Stimulated activated CD8-positive, alpha-beta memory T cell treated with anti-CD3 and anti-CD28 coated beads, Interleukin-4, amount 100 ng/mL, for 24 hours (primary cell): ENCODE measurements at places on chromosomes 4 and X.

- DNase-seq, result no peak
Measured at GRCh38 chr4:56990109-56990905, 11.6 kb downstream of the POLR2B start.

DNA sequence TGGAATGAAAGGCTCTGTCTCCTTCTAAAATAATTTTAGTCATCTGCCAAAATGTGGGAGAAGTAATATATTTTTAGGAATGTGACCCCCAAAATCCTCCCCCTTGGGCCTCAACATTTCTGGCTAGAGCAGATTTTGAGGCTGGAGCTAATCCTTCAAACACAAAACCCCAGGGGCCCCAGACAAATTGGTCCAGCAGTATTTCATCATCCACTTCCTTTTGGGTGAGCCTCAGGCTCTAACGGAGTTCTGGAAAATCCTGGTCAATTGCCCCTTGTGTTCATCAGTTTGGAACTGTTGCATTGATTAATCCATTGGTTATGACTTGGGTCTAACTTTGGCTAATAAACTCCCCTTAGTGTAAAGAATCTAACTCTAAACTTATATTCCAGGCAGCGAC lies 67.4 kb upstream of the PCDH19 start:
- DNase-seq, result no peak

DNA sequence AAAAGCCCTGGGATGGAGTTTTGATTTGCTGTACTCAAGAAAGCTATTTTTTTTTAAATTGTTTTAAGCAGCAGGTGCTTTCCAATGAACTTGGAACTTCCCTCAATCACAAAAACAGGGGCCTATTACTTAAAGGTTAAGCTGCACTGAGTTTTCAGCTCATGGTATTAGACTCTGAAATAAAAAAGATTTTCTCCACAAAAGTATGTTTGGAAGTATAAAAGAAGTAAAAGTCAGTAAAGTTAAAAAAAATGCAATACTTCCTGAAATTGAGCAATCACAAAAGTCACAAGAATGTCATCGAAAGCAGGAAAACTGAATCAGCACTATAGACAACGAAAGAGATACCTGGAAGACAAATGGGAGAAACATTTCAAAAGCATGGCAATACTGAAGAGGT lies 38.9 kb upstream of the PLAC8 start:
- no peak for DNase-seq

GRCh38 chrX:20438871-20439526 lies 172.3 kb upstream of the RPS6KA3 start:
- DNase-seq, result no peak

GRCh38 chrX:13376857-13377549 lies 57.1 kb upstream of the ATXN3L start:
- DNase-seq, result no peak

GRCh38 chrX:13270360-13270759 lies 49.5 kb downstream of the ATXN3L start:
- DNase-seq, result no peak

- DNase-seq, result no peak
Measured at GRCh38 chr4:141074098-141074878, 59.0 kb downstream of the RNF150 start.

DNA sequence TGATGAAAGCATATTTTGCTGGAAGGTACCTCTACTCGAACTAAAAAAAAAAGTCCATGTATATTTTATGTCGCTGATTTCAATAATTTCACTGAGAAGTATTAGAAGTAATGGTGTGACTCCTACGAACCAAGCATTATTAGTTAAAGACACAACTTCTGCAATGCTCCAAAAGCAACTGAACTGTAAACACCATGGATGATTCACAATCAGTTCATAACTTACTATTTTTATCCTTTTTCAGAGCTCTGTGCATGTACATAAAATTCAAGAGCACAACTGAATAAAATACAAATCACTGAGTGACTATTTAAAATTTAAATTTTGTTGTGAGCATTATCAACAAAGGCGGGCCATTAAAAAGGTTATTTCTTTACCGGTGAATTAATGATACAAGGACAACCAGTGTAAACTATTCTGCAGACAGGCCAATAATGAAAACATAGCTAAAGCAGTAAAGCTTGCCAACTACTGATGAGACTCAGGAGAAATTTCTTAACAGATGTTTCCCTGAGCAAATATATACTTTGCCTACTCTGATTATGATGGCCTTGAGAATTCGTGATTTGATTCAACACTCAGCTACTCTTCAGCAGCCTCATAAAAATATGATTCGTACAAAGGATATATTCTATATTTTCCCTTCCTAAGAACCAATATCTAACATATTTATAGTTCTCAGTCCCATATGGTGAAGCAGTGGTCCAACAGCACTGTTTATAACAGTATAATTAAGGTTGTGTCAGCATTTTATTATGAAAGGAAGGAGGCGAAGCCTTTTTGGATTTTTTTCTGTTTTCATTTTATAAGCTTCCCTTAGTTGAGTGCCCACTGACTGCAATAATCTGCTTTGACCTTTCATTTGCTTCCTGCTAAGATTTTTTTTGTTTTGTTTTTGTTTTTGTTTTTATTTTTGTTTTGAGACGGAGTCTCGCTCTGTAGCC lies 62.8 kb upstream of the NEIL3 start:
- DNase-seq, result no peak

GRCh38 chrX:124226129-124226528 lies 106.3 kb upstream of the TEX13D start:
- no peak for DNase-seq

DNA sequence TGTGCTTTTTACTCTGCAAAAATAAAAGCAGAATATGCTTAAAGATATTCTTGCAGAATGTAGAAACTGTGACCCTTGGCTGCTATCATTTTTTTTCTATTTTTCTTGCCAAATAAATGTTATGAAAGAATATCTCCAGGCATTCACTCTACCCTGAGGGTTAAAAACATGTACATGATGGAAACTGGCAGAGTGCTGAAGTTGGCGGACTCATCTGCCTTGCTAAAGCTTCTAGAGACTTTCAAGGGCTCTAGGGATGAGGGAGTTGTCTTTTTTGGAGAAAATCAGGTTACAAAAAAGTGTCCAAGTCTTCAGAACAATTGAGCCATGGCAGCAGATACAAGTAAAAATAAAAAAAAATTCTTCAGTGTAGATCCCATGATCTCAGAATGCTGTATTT lies 40.5 kb upstream of the NRK start:
- DNase-seq, result no peak

- DNase-seq, result no peak
Measured at GRCh38 chr4:189265515-189265914, 675.2 kb upstream of the FRG1 start.

- no peak for DNase-seq
Measured at GRCh38 chrX:69503782-69504625, at the start of gene NALF2. Gene NALF2, plus strand, starts transcription at chrX:69504326. Its CDS starts 957 bp downstream, at chrX:69505283.

DNA sequence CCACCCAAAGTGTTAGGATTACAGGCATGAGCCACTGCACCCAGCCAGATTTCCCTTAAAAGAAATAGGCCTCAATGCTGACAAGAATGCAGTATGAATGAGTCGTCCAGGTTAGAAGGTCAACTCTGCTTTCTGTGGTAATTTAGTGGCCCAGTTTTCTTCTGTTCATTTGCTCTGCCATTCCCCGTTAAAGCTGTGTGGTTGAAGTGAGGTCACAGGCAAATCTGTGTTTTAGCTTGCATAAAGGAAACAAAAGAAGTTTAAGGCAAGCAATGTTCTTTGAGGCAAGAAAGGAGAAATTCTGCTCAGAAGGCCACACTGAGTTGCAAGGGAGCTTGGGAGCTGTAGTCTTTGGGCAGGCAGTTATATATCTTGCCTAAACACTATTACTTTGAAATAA lies 176.8 kb downstream of the LARP7 start:
- DNase-seq, result no peak

DNA sequence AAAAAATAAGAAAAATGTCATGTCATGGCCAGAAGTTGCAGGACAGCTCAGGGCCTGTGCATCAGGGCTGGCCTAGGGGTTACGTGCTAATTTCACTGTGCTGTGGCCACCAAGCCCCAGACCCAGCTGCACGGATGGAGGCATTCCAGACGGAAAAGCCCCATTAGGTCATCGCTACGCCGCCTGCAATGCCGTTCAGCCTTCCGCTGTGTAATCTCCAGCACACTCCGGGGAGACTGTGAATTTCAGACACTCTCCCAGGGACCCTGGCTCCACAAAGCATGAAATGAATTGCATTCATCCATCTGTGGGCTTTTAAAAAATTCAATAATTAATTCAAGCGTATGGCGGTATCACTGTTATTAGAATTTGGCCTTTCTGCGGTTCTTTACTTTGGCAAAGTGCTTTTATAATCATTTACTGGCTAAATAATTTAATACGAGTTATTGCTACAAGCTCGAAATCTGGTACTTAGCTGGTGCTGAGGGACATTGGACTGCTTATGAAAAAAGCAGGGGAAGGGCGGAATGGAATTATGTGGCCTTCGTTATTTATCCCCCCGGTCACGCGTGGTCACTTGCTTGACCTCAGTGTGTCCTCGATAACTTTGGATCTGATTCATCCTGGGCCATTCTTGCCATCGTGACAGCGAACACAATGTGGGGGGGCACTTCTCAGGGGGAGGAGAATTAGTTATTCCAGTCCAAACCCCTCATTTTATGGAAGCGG lies 9.0 kb upstream of the NSG1 start:
- no peak for DNase-seq

- no peak for DNase-seq
Measured at GRCh38 chrX:22122510-22122909, 90.4 kb downstream of the PHEX start.

- DNase-seq, result no peak
Measured at GRCh38 chrX:50629774-50630173, 159.1 kb upstream of the DGKK start.

DNA sequence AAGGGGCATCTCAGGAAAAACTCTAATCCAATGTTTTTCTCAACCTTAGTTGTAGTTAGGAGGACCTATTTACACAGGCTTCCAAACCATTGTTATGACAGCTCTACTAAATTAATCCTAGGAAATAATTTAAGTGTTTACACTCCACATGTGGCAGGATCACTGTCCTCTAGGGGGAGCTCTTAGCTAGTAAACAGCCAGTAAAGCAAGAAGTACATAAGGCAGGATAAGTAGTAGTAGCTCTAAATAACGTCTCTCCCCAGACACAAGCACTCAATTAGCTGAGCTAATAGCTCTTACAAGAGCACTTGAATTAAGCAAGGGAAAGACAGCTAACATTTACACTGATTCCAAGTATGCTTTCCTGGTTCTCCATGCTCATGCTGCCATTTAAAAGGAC lies 37.3 kb downstream of the NUDT11 start:
- DNase-seq, result no peak

DNA sequence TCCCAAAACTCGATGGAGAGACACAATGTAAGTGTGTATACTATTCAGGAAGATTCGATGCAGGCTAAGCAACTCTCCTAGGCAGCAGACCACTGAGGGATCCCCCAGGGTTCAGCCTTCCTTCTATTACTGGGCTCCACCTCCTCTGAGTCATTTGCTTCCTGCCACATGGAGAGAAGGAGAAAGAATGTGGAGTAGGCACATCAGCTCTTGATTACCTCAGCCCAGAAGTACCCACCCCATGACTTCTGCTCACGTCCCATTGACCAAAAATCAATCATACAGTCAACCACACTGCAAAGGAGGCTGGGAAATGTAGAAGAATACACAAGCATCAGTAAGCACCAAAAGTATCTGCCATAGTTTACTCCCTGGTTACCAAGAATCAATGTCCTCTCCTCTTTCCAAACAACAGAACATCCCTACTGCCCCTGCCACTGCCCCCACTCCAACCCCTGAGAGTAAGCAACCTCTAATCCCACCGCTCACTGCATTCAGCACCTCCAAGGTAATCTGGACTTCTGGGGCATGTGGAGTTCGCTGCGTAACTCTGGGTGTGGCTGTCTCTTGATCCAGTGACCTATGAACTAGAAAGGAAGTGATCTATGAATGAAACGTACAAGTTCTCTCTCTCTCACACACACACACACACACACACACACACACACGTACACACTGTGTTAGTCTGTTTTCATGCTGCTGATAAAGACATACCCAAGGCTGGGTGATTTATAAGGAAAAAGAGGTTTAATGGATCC lies 91.2 kb upstream of the C1QTNF7 start:
- DNase-seq, result no peak

DNA sequence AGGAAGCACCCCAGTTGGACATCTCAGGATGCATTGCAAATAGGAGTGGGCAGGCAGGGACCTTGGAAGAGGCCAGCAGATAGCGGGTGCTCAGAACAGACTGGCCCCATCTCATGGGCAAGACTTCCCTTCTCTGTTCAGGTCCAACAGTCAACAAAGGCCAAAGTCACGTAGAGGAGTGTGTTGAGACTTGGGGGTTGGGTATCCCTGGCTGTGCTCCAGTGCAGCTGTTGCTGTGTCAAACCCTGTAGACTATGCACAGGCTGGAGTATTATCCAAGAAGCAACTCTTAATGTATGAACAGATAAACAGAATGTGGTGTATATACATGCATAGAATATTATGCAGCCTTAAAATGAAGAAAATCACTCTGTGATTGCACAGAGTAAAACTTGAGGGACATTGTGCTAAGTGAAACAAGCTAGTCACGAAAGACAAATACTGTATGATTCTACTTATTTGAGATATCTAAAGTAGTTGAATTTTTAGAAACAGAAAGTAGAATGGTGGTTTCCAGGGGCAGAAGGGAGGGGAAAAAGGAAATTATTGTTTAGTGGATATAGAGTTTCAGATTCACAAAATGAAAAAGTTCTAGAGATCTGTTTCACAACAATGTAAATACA lies 192.1 kb upstream of the LCORL start:
- no peak for DNase-seq

- no peak for DNase-seq
Measured at GRCh38 chr4:31160146-31160545, 440.0 kb downstream of the PCDH7 start.

GRCh38 chr4:3192827-3193226 lies 56.1 kb upstream of the MSANTD1 start:
- no peak for DNase-seq

GRCh38 chrX:54785901-54786300 lies 12.2 kb downstream of the ITIH6 start:
- DNase-seq, result no peak

DNA sequence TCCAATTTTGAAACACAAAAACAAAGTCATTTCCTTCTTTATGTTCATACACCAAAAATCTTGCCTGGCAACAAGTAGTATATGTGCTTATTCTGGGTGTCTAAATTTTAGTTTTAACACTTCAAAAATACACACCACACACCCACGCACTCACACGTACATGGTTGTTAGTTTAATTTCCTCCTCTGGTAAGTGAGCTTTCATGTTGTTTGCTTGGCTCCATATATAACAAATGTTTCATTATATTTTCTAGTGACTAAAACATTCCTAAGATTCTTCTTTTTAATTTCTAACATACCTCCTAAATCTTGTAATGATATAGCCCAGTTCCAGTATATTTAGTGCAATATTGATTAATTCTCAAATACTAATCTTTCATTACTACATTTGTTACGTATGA lies 80.9 kb downstream of the PRDM5 start:
- no peak for DNase-seq
